ENCODE measurements at places on chromosomes 13 and 19.

- H3K27ac ChIP-seq = no peak overlapping the region
- no peak overlapping the region for H3K4me3 ChIP-seq
- DNase-seq = peak; percentile 49
- H3K4me1 ChIP-seq = peaks cover 1% of the 10 kb centered on the region
Observed at GRCh38 chr13:42883771-42884467, 102.5 kb downstream of the FAM216B start.

DNA sequence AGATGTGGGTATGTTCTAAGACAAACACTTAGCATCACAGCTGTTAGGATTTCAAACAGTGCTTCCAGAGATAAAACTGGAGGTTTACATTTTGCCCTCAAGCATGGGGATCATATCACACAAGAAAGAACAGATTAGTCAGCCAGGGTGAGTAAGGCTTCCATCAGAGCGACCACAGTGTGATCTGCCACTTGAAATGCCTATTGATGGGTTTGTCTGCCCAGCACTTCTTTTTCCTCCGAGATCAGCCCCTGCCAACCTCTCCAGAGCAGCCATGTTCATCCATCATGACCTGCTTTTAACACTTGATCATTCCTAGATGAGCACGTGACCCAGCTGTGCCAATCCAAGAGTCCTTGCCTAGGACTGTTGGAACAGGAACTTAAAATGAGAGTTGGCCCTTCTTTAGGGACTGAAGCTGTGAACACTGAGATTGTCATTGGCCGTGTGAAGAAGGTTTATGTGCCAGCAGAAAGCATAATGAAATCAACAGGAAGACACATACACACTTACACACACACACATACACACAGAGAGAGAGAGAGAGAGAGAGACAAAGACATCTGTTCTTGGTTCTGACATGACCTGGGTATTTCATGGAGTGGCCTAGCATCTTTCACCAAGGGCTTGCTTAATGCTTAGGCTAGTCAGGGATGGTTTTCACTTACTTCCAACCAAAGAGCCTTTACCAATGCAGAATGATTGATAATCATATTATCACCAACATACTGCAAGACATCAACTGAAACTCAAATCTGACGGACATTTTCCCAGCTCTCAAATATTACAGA, 5.2 kb upstream of the CEBPG start:
- H3K36me3 ChIP-seq = no peaks in the 10 kb centered on the region
- no peak for DNase-seq
- no peak overlapping the region for H3K27ac ChIP-seq
- H3K4me3 ChIP-seq = no peak overlapping the region

DNA sequence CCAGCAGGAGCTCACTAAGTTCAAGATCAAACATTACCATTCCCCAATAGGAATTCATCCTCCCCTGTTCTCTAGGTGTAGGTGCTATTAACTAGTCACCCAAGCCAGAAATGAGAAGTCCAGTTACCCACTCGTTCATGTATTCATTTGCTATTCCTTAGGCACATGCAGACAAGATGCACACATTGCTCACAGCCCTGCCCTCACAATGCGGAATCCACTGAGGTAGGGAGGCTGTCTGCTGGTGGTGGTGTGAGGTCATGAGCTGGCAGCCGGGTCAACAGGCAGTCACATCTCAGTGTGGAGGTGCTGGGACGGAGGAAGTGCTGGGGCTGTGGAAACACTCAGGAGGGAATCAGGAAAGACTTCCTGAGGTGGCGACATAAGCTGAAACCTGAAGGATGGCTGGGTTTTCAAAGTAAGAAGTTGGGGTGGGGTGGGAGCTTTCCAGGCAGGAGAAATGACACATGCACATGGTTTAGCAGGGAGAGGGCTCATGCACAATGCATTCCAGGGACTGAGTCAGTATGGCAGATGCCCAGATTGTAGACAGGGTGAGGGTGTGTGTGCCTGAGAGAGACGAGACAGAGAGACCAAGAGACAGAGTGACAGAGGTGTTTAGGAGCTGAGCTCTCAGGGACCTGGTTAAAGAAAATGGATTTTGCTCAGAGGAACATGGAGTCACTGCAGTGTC, 117.6 kb downstream of the USP12 start:
- H3K4me3 ChIP-seq = no peak overlapping the region
- DNase-seq = no peak
- peaks cover 25% of the 10 kb centered on the region for H3K4me1 ChIP-seq
- H3K36me3 ChIP-seq = no peaks in the 10 kb centered on the region
- no peaks in the 10 kb centered on the region for H3K27me3 ChIP-seq

DNA sequence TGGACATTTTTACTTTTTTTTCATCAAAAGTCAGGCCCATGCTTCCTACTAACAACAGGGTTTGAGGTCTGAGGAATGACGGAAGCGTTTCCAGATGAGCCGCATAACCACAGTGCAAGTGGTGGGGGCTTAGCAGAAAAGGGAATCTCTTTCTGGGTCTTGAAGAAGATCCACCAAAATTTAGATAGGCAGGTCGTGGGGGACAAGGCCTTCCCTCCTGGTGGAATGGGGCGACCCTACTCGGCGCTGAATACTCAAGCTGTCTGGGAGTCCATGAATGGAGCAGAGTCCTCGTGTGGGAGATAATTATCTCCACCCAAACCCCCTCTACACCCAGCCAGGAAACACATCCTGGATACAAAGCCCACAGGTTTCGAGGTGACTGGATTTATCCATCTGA, 36.9 kb downstream of the CARS2 start:
- no peaks in the 10 kb centered on the region for H3K27me3 ChIP-seq
- peaks cover 10% of the 10 kb centered on the region for H3K4me1 ChIP-seq
- H3K4me3 ChIP-seq = no peak overlapping the region
- no peak overlapping the region for H3K27ac ChIP-seq
- DNase-seq = no peak

DNA sequence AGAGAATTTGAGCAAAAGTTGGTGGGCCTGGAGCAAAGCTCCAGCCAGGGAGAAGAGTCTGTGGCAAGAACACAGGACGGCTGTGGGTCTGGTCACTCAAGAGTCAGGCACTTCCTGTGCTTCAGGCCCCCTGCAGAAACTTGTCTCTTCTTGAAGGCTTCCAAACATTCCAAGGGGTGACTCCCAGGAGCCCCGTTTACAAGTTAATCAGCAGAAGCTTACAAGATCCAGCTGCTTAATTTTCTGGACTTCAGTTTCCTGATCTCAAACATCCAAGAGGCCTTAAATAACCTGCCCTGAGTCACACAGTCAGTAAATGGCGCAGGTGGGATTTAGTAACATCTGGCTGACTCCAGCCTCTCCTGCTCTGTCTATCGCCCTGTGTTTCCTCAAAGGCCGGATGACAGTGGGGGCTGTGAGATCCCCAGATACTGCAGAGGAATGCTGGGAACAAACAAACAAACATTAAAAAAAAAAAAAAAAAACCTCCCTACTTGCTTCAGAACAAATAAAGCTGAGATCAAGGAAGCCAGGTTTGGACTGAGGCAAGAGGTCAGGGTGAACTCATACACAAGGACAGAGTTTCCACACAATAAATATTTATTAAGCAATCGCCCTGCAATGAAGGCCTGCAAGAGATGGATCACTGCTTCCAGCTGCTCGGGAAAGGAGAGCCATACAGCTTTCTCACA, 175.4 kb upstream of the RFC3 start:
- no peaks in the 10 kb centered on the region for H3K27me3 ChIP-seq
- no peak overlapping the region for H3K27ac ChIP-seq
- no peak for DNase-seq
- no peak overlapping the region for H3K4me3 ChIP-seq
- H3K4me1 ChIP-seq = peaks cover 46% of the 10 kb centered on the region
- H3K36me3 ChIP-seq = peaks cover 2% of the 10 kb centered on the region

DNA sequence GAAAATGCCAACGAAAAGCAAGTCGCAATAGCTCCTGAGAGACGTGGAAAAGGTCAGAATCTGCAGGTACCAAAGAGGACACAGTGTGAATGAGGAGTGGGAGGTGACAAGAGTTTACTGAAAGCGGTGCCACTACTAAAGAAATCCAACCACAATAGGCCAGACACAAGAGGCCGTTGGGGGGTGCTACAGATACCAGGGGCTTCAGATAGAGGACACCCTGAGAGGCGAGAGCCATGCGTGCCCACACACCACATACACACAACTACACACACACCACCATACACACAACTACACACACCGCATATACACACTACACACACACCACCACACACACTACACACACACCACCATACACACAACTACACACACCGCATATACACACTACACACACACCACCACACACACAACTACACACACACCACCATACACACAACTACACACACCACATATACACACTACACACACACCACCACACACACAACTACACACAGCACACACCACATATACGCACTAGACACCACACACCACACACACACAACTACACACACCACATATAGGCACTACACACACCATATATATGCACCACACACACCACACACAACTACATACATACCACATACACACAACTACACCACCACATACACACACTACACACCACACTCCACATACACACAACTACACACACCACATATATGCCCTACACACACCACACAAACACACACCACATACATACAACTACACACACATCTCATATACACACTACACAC, 28.5 kb downstream of the CRYL1 start:
- DNase-seq = no peak
- no peaks in the 10 kb centered on the region for H3K27me3 ChIP-seq
- H3K4me3 ChIP-seq = no peak overlapping the region
- H3K4me1 ChIP-seq = no peaks in the 10 kb centered on the region
- no peak overlapping the region for H3K27ac ChIP-seq

- H3K4me1 ChIP-seq = no peaks in the 10 kb centered on the region
- H3K4me3 ChIP-seq = no peak overlapping the region
- no peak overlapping the region for H3K27ac ChIP-seq
- no peak for DNase-seq
- peaks cover 13% of the 10 kb centered on the region for H3K36me3 ChIP-seq
Observed at GRCh38 chr19:14103310-14103709, 12.8 kb upstream of the SAMD1 start.

- peaks cover 31% of the 10 kb centered on the region for H3K36me3 ChIP-seq
- peaks cover 14% of the 10 kb centered on the region for H3K4me1 ChIP-seq
- no peak overlapping the region for H3K27ac ChIP-seq
- H3K27me3 ChIP-seq = peaks cover 7% of the 10 kb centered on the region
- no peak overlapping the region for H3K4me3 ChIP-seq
Observed at GRCh38 chr19:58397533-58398037, 2.1 kb downstream of the RNF225 start.

DNA sequence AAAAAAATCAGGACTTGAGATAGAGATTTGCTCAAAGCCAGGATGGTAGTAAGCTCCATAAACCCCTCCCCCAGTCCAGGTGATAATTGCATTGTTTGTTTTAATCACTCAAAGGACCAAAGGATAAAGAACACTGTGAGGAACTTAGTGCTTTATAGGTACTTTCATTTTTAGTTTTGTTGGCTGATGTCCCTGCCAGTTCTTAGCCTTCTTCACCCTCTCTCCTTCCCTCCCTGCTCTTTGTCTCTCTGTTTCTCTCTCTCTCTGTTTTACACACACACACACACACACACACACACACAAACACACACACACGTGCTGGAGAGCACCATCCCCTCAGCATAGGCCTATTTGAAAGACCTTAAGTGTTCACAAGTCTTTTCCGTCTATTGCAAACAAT, 5.2 kb downstream of the FRY start:
- no peaks in the 10 kb centered on the region for H3K36me3 ChIP-seq
- peaks cover 2% of the 10 kb centered on the region for H3K27me3 ChIP-seq
- peaks cover 53% of the 10 kb centered on the region for H3K4me1 ChIP-seq
- peak overlapping the region; percentile 75 for H3K4me3 ChIP-seq

DNA sequence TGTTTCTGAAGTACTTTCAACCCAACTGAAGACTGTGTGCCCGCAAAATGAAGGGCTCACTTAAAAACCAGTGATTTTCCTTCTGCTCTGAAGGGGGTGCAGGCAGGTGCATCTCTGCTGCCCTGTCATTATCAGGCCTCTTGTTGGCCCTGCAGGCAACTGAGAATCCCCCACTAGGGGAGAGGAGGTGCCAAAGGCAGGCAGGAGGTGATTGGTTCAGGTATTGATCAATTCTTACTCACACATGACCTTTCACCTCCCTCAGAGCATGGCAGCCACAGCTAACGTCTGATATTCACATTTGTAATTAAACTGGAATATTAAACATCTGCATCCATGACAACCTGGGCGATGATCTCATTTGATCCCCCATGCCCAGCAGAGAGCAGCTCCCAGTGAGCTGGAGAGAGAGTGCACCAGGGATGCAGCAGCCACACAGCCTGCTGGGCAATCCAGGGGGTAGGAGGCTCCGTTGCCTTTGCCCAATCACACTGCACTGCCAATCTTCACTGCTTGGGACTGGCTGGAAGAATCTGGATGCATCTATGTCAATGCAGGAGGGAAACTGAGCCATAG, 267.9 kb upstream of the TSHZ3 start:
- no peaks in the 10 kb centered on the region for H3K36me3 ChIP-seq
- no peaks in the 10 kb centered on the region for H3K4me1 ChIP-seq
- H3K27me3 ChIP-seq = no peaks in the 10 kb centered on the region
- no peak for DNase-seq

DNA sequence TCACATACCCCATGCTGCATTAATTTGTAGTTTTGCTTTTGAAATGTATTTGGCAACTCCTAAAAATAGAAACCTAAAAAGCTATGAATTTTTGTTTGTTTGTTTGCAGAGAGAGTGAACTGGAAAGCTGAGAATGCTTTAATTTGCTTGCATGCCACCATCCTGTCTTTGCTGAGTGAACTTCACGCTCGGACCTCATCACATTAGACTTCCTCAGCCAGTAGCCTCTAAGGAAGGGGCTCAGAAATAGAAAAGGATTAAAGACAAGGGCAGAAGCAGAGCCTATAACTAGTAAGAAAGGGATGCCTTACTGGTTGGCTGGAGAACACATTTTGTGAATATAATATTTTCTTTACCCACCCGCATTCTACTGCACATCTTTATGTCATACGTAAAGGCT, 275.1 kb downstream of the DCLK1 start:
- peaks cover 9% of the 10 kb centered on the region for H3K27me3 ChIP-seq
- no peaks in the 10 kb centered on the region for H3K4me1 ChIP-seq
- no peaks in the 10 kb centered on the region for H3K36me3 ChIP-seq
- H3K27ac ChIP-seq = no peak overlapping the region
- H3K4me3 ChIP-seq = no peak overlapping the region
- DNase-seq = no peak

GRCh38 chr19:45767881-45768654, 984 bp downstream of the SIX5 start:
- H3K27me3 ChIP-seq = peaks cover 25% of the 10 kb centered on the region
- peaks cover 12% of the 10 kb centered on the region for H3K4me1 ChIP-seq
- DNase-seq = peak; percentile 81
- H3K36me3 ChIP-seq = no peaks in the 10 kb centered on the region
- peak overlapping the region; percentile 75 for H3K4me3 ChIP-seq

- peak overlapping the region; percentile 87 for H3K27ac ChIP-seq
- H3K36me3 ChIP-seq = peaks cover 29% of the 10 kb centered on the region
- DNase-seq = no peak
- H3K4me1 ChIP-seq = peaks cover 61% of the 10 kb centered on the region
Observed at GRCh38 chr19:43782311-43782660, 1.5 kb upstream of the KCNN4 start.

- H3K27ac ChIP-seq = peak overlapping the region; percentile 45
- DNase-seq = peak; percentile 66
- H3K4me1 ChIP-seq = peaks cover 5% of the 10 kb centered on the region
- H3K36me3 ChIP-seq = peaks cover 7% of the 10 kb centered on the region
- peak overlapping the region; percentile 35 for H3K4me3 ChIP-seq
- H3K27me3 ChIP-seq = no peaks in the 10 kb centered on the region
Observed at GRCh38 chr19:48926909-48927308, 6.6 kb upstream of the DHDH start.

Measured in activated CD4-positive, alpha-beta T cell treated with anti-CD3 and anti-CD28 coated beads, Interleukin-2, amount 10 ng/mL, durations not matched to agents 24 days and 14 days (primary cell).